ENCODE measurements at places on chromosomes 6 and 20.

DNA sequence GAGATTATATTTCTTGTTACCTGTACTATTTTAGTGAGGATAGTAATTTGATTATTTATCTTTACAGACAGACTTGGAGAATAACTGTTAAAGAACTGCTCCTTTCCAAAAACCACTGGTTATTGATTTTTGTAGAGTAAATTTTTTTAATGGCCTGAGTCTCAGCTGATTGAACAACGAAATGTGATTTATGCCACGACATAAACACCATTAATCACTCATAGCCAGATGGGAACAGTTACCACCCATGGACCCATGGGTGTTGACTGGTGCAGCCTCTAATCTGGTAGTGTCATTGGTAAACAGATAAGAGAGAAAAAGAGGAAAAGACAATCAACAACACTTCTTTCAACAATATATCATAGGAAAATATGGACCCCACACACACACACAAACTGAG is 101.4 kb upstream of the BEND6 start:
- H3K36me3 ChIP-seq: no peaks in the 10 kb centered on the region
- H3K4me1 ChIP-seq: peaks cover 11% of the 10 kb centered on the region
- H3K27ac ChIP-seq: no peak overlapping the region
- no peak for DNase-seq
- no peak overlapping the region for H3K4me3 ChIP-seq
- H3K27me3 ChIP-seq: peaks cover 50% of the 10 kb centered on the region

GRCh38 chr20:37007898-37008649 is 56.6 kb upstream of the SAMHD1 start:
- H3K27ac ChIP-seq: peak overlapping the region; percentile 86
- no peaks in the 10 kb centered on the region for H3K27me3 ChIP-seq
- DNase-seq: peak; percentile 41
- H3K36me3 ChIP-seq: peaks cover 20% of the 10 kb centered on the region
- peak overlapping the region; percentile 7 for H3K4me3 ChIP-seq

DNA sequence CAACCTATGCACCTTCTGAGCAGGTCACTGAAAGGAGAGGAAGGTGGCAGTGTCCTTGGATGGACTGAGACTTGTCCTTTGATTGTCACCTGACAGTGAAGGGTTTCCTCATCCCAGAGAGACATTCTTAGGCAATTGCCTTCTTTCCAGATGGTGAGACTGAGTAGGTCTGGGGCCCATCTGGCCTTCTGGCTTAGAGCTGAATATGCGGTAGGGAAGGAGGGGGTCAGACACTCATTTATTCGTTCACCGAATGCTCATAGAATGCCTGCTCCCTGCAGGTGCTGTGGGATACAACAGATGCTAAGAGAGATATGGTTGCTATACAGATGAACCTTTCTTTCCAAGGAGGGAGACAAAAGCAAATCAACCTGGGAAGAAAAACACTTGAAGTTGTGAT is 76.8 kb downstream of the BMP6 start:
- H3K27me3 ChIP-seq: peaks cover 48% of the 10 kb centered on the region
- no peak overlapping the region for H3K27ac ChIP-seq
- no peak for DNase-seq
- H3K4me3 ChIP-seq: no peak overlapping the region
- H3K4me1 ChIP-seq: no peaks in the 10 kb centered on the region
- no peaks in the 10 kb centered on the region for H3K36me3 ChIP-seq

- no peaks in the 10 kb centered on the region for H3K4me1 ChIP-seq
- no peak overlapping the region for H3K4me3 ChIP-seq
- H3K27me3 ChIP-seq: peaks cover 12% of the 10 kb centered on the region
- no peak for DNase-seq
- no peak overlapping the region for H3K27ac ChIP-seq
- H3K36me3 ChIP-seq: no peaks in the 10 kb centered on the region
Measured at GRCh38 chr6:44624936-44625573, 237.5 kb downstream of the CDC5L start.

- DNase-seq: no peak
- peaks cover 21% of the 10 kb centered on the region for H3K4me1 ChIP-seq
- no peak overlapping the region for H3K4me3 ChIP-seq
- H3K36me3 ChIP-seq: peaks cover 3% of the 10 kb centered on the region
- H3K27me3 ChIP-seq: peaks cover 78% of the 10 kb centered on the region
Measured at GRCh38 chr20:46200582-46201570, 82.8 kb downstream of the CD40 start.

DNA sequence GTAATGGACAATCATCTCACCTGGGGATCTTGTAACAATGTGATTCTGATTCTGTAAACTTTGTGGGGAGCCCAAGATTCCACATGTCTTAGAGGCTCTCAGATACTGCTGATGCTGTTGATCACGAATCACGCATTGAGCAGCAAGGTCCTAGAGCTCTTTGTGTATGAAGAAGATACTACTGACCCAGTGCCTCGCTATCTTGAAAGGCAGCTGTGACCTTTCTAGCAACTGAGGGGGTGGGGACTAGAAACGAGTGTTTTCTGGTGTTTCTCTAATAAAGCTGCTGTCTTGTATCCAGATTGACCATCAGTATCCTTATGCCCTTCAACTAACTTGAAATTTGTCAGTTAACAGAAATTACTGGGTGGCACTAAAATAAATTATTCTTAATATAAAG is 142.9 kb downstream of the MTHFD1L start:
- H3K4me1 ChIP-seq: peaks cover 4% of the 10 kb centered on the region
- no peak overlapping the region for H3K27ac ChIP-seq
- no peaks in the 10 kb centered on the region for H3K36me3 ChIP-seq
- no peak overlapping the region for H3K4me3 ChIP-seq
- no peak for DNase-seq
- H3K27me3 ChIP-seq: no peaks in the 10 kb centered on the region

GRCh38 chr6:88748141-88748540 is 215.3 kb downstream of the RNGTT start:
- no peak overlapping the region for H3K4me3 ChIP-seq
- no peaks in the 10 kb centered on the region for H3K36me3 ChIP-seq
- H3K27me3 ChIP-seq: no peaks in the 10 kb centered on the region
- H3K27ac ChIP-seq: no peak overlapping the region
- no peak for DNase-seq

DNA sequence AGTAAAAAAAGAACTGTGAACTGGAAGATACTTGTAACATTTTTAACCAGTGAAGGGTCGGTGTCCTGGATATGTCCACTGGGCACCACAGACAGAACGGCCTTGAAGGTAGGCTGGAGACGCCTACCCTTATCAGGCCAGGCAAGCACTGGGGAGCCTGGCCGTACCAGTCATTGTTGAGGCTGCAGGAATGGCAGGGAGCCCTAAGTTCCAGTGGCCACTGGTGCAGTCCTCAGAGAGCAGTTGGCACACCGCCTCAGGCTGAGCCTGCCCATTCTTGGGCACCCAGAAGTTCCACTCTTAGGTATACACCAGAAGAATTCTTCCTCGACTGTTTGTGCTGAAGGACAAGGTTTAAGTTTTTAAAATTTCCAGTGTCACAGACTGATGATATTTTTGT is 20.5 kb downstream of the DNAJC5 start:
- H3K27ac ChIP-seq: no peak overlapping the region
- H3K36me3 ChIP-seq: peaks cover 31% of the 10 kb centered on the region
- H3K27me3 ChIP-seq: no peaks in the 10 kb centered on the region
- DNase-seq: no peak
- H3K4me3 ChIP-seq: no peak overlapping the region
- H3K4me1 ChIP-seq: peaks cover 17% of the 10 kb centered on the region

DNA sequence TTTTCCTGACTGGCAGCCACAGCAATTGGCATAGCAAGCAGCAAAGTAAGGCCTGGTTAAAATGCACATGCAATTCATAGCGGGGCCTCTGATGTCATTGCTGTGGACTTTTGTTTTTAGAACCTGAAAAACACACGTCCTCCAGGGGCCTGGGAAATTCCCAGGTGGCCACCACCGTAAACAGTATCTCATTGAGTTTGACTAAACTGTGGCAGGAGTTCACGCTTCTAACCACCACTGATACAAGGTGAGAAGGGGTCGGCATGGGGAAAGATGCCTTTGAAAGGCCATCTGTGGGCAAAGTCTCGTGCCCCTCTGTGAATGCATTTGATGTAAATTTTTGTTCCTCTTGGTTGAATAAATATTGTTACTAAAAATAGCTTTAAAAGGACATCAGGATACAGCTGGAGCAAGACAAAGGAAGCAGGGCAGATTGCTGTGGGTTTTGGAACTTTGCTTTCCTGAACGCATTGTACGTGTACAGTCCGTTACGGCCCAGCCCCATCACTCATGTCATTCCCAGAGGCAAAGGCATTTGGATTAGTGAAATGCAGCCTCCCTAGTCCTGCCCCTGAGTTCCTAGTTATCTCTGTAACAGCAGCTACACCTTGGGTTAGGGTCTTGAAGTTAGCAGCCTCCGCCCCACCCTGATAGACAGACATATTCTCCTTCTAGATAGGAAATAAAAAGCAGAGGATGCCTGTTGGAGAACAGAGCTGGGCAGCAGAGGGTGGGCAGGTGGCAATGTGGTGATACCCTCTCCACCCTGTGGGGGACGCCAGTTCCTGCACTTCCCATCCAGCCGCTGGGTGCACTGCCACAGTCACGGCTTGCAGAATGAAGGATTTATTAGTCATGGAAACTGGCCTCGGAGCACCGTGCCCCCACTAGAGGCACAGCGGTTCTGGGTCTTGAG is 80.3 kb downstream of the ZDHHC14 start:
- DNase-seq: peak; percentile 17
- no peak overlapping the region for H3K27ac ChIP-seq
- no peaks in the 10 kb centered on the region for H3K27me3 ChIP-seq

- H3K27ac ChIP-seq: no peak overlapping the region
- peak overlapping the region; percentile 41 for H3K4me3 ChIP-seq
- DNase-seq: no peak
- peaks cover 12% of the 10 kb centered on the region for H3K36me3 ChIP-seq
- H3K27me3 ChIP-seq: no peaks in the 10 kb centered on the region
- peaks cover 29% of the 10 kb centered on the region for H3K4me1 ChIP-seq
Measured at GRCh38 chr6:131225127-131225526, 89.9 kb downstream of the AKAP7 start.

DNA sequence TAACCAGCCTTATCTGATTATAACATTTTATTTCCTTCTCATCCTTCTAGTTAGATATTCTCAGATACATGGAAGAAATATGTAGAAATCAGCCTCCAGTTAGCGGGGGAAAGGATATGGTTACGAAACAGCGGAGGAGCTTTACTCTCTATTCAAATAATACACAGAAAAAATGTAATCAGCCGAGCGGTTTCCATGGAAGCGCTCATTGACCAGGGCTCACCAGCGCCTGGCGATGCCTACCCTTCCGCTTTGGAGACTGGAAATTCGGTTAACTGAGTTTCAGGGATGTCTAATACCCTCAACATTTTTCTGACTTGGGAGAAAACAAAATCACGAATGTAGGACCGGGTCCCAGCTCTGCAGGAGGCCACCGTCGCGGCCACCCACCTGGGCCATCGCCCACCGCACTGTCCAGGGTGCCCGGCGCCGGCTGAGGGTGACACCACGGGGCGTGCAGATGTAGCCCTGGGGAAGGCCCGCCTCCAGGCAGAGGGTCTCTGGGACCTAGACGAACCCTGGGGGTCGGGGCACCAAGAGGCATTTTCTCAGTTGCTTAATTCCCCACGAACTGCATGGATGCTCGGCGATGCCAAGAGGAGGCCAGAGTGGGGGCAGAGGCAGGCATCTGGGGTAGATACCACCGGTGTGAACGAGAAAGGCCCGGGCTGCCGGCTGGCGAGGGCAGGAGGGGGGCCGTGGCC is 1.7 kb downstream of the PRR18 start:
- H3K27ac ChIP-seq: no peak overlapping the region
- no peaks in the 10 kb centered on the region for H3K4me1 ChIP-seq
- H3K4me3 ChIP-seq: peak overlapping the region; percentile 59
- peaks cover 78% of the 10 kb centered on the region for H3K27me3 ChIP-seq

DNA sequence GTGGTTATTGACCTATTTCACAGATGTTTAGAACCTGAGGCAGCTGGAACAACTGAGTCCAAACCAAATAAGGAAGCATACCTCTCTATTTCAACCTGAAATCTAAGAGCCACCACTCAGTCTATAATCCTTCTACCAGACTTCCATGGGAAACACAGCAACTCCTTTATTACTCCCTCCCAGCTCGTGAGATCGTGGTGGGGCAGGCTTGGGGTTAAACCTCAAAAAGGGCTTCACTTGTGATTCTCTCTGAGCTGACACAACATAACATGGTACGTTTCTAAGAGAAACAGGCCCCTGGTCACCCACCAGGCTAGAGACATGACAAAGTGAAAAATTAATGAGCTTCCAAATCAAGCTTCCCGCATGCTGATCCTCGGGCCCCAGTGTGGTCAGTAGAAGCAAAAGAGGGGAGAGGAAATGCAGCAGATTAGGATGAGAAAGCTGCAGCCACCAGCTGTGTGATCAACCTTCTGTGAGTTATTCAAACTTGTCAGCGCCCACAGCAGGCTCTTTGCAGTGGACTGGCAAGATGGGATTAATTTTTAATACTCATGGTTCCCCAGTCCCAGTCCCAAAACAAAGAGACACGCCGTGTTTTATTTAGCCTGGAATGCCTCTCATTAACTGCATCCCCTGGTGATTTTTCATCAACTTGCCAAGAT is 9.3 kb downstream of the PKHD1 start:
- no peaks in the 10 kb centered on the region for H3K4me1 ChIP-seq
- peaks cover 80% of the 10 kb centered on the region for H3K27me3 ChIP-seq
- H3K27ac ChIP-seq: no peak overlapping the region
- H3K36me3 ChIP-seq: no peaks in the 10 kb centered on the region

Data from effector memory CD8-positive, alpha-beta T cell (primary cell).